H1 (cell line): ENCODE measurements at places on chromosomes 6 and 20. TPM values are rescaled to one million over a fixed set of nuclear protein-coding genes. Genes with fewer than 3 reads are reported as not detected.
A peak's percentile ranks its signal among the peaks of the same experiment; 100 is the strongest.

Gene FAM184A
- total RNA-seq, result 11.3 and 12.1 TPM in 2 replicates

Gene MRAP2
- 4.7 and 5.0 TPM in 2 replicates for total RNA-seq

DNA sequence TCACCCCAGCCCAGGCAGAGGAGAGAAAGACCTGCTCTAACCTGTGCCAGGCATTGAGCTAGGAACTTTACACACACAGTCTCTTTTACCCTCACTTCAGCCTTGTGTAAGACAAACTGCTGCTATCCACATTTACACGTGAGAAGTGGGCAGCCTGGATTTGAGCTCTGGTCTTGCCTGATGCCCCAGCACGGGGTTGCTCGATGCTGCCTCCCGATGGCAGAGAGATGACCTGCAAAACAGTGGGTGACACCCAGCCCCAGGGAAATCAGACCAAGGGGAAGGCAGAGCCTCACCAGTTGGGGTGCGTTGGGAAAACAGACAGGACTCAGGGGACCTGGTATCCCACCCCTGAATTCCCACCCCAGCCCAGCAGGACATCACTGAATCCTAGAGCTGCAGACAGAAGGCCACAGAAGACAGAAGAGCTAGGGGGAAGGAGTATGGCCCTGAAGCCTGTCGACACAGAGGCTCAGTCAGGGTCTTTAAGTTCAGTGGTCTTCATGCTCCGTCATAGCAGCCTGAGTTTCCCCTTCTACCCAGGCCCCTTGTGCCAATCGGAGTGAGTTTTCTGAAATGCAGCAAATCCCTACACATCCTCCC lies 990 bp downstream of the BPI start:
- peak; percentile 90 for DNase-seq

GRCh38 chr6:153493501-153493900 lies 362.4 kb upstream of the RGS17 start:
- no peak for DNase-seq

Gene RSPH9
- 0.15 TPM in 1 of 2 replicates, not detected in the other for total RNA-seq

Gene RAET1G
- total RNA-seq, result not detected in 2 replicates

DNA sequence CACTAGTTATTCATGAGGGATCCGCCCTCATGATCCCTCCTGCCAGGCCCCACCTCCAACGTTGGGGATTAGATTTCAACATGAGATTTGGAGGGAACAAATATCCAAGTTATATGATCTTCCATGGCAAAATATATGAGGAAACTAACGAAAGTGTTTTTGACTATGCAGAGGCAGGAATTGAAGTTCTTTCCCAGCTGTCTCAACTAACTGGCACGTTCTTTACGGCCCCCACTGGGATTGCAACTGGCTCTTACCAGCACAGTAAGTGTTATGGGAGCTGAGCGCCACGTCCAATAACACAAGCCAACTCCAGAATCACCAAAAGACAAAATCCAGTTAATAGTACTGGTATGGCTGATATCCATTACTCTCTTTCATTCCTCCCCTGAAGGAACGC lies 66.6 kb downstream of the ECT2L start:
- no peak for DNase-seq

Gene PTK7
- total RNA-seq, result 130 and 138 TPM in 2 replicates

DNA sequence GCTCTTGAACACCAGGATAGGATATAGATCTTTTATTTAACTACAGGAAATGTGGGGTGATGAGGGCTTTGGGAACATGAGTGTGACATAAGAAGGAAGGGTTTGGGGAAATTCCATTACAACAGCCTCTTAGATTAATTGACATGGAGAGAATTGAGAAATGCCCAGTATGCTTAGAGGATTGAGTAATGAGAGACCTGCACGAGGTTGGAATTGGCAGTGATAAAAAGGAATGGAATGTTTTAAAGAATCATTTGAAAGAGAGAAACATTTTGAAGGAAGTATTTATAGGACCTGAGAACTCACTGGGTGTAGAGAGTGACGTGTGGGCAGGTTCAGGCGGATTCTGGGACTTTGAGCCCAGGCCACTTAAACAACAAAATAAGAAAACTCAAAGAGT lies 227.0 kb downstream of the BMP2 start:
- DNase-seq, result no peak

GRCh38 chr6:129785047-129785755 lies 75.2 kb upstream of the ARHGAP18 start:
- DNase-seq, result no peak

Gene FBXO30
- 18.3 and 18.8 TPM in 2 replicates for total RNA-seq

DNA sequence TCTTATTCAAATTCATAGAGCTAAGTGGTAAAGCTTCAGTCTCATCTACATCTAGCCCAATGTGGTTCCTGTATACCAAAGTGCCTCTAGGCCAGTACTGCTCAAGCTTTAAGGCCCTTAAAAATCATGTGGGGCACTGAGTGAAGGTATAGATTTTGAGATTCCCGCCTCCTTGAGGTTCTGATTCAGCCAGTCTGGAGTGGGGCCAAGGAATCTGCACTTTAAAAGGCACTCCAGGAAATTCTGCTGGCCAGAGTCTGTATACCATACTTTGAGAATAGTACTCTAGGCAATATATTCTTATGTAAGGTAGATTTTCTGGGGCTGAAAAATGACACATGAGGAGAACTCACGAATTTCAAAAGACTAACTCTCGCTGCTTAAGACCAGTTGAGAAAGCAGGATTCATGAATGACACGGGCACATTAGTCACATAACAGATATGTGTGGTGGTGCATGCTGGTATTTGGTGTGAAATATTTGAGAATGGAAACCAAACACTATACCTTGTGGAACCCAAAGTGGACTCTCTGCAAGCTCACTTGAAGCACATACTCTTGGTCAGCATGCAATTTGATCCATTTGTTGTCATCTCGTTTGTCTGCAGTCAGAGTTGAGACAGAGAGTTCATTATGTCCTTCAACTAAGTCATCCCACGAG lies 47.6 kb upstream of the SIM1 start:
- no peak for DNase-seq

DNA sequence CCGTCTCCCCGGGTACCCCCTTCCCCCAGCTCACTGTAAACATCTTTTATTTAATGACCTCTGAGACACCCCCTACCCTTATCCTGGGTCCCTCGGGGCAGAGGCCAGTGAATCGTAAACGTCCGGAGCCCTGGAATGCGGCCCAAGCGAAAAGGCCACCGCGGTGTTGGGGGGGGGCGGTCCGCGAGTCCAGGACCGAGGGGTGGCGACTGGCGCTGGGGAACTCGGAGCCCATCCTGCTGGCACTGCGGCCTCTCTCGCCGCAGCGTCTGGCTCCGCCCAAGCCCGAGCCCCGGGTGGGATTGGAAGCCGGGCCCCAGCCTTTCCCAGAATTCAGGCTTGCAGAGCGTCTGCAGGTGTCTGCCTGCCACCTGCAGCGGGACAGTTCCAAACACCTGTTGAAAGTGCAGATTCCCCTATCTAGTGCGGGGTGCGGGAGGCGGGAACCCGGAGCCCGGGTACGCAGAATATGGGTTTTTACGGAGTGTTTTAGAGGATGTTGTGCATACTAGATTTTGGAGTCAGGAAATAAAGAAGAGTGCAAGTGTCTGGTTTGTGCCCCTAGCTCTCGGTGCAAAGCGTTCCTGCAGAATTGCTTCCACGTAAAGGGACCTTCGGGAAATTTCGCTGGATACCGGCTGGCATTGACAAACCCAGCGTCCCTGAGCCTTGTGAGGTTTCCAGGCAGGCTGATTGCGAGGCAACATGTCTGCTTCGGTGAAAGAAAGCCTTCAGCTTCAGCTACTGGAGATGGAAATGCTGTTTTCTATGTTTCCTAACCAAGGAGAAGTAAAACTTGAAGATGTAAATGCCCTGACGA lies 800 bp downstream of the RWDD2A start:
- DNase-seq, result peak; percentile 46

DNA sequence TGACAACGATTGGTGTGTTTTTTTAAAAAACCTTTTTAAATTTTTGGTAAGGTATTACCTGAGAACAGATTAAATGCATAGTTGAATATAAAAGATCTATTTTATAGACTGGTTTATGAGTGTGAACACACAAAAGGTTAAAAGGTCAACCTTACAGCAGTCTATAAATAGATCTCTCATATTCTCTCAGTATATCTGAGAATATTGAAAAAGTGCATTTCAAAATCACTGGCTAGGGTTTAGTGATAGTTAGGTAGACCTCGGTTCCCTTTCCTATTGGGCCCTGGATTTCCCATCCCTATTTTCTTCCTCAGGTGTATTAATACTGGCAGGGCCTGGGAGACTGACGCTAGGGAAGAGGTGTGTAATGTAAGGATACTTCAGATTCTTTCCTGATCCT lies 723 bp upstream of the ZNF451 start:
- DNase-seq, result no peak

Gene SYCP2L
- 3.2 and 4.2 TPM in 2 replicates for total RNA-seq

- DNase-seq, result no peak
Measured at GRCh38 chr6:14423330-14423729, 305.8 kb downstream of the CD83 start.

Gene GPSM3
- total RNA-seq, result 6.0 and 6.6 TPM in 2 replicates

- DNase-seq, result no peak
Measured at GRCh38 chr6:159438106-159438505, 254.9 kb downstream of the SOD2 start.

- no peak for DNase-seq
Measured at GRCh38 chr6:159655409-159655988, 37.5 kb downstream of the SOD2 start.
